Stimulated activated CD4-positive, alpha-beta T cell treated with anti-CD3 and anti-CD28 coated beads, Interleukin-2, amount 100 ng/mL, for 48 hours (primary cell): ENCODE measurements at places on chromosomes 4 and X.

DNA sequence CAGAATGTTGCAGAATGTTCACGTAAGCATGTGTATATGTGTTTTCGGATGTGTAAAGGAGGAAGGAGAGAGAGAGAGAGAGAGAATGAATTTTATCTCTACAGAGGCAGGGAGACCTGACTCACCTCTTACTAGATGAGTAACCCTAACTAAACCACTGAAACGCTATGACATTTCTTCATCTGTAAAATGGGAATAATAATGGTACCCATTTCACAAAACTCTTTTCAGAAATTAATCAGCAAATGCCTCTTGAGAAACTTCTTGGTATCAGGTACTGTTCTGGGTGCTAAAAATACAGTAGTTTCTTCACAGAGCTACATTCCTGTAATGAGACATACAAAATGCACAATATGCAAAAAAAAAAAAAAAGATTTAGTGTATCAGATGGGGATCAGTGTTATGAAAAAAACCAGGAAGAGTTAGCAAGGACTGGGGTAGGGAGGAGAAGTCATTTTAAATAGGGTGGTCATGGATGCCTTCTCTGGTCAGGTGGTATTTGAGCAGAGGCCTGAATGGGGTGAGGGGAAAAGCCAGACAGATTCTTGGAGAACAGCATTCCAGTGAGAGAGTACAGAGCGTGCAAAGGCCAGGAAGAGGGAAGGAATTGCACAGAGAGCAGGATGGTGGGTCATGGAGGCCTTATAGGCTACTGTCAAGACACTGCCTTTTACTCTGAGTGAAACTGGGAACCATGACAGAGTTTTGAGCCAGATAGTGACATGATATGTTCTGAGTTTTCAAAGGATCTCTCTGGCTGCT, 84.9 kb upstream of the SPANXB1 start:
- DNase-seq, result no peak

DNA sequence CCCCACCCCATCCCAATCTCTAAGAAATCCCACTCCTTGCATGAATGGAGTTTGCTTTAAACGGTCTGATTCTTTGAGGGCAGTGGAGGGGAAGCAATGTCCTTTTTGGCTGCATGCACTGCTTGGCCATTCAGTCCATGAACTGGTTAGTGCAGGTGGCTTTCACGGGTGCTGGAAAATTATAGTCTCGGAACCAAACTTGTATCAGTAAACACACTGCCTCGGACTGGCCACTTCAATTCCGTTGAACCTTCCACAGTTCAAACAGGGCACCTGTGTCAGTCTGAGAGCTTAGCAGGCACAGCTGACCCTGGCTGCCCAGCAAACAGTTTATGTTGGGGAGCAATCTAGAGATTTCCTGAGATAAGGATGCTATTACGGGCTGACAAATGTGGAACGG, 255.6 kb downstream of the DHX15 start:
- no peak for DNase-seq

DNA sequence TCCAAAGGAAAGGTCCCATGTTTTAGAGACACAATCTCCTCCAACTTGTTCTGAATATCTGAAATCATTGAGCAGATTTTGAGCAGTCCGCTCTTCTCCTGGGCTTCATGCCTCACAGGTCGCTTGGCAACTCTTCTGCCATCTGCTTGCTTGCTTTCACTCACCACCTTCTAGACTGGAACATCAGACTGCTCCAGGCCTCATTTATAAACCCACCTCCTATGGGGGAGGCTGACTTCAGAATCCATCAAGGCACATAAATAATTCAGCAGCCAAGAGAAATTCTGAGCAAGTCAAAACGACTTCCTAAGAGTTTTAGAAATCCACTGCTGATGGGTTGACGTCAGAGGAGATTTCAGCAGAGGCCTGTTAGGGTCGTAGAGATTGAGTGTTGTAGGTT, 64.1 kb downstream of the FAM184B start:
- DNase-seq, result no peak

DNA sequence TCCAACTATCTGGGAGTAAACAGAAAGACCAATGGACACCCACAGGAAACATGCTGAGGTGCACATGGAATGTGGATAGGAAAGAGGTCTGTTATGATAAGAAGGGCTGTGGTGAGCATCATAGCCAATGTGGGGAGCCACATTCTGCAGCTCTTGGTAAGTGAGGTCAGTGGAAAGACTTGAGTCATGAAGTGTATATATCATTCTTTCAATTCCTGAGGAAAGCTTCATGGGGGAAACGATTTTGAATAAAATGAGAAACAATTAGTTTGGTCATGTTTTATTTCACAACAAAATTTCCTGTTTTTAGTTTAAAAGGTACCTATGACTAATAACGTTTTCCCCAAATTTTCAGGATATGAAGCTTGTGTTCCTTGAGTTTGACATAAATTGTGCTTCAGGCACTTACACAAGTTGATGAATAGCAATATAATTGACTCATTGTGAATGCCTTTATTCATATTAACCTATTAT, 41.4 kb upstream of the RASSF6 start:
- no peak for DNase-seq

- DNase-seq, result no peak
Observed at GRCh38 chr4:83305187-83305586, 20.6 kb upstream of the COQ2 start.

DNA sequence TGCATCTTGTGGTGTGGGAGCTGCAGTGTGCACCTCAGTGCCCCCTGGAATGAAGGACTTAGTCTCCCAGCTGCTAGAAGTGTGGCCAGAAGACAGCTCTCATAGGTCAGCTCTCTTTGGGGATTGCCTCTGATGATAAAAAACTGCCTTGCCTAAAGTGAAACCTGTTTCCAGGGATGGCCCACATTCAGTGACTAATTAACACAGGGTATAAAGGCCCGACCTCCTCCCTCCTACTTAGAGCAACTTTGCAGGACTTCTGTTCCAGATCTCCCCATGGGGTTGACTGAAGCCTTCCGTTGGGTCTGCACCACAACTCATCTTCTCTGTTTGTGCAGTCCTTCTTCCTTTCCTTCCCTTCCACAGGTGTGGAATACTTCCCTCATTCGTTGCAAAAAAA, 53.2 kb downstream of the SPINK2 start:
- no peak for DNase-seq

- no peak for DNase-seq
Observed at GRCh38 chrX:16202943-16203342, 35.7 kb downstream of the MAGEB17 start.
